ENCODE measurements at places on chromosomes 4 and X.

- no peak for DNase-seq
Observed at GRCh38 chr4:108094131-108094530, 74.6 kb downstream of the LEF1 start.

DNA sequence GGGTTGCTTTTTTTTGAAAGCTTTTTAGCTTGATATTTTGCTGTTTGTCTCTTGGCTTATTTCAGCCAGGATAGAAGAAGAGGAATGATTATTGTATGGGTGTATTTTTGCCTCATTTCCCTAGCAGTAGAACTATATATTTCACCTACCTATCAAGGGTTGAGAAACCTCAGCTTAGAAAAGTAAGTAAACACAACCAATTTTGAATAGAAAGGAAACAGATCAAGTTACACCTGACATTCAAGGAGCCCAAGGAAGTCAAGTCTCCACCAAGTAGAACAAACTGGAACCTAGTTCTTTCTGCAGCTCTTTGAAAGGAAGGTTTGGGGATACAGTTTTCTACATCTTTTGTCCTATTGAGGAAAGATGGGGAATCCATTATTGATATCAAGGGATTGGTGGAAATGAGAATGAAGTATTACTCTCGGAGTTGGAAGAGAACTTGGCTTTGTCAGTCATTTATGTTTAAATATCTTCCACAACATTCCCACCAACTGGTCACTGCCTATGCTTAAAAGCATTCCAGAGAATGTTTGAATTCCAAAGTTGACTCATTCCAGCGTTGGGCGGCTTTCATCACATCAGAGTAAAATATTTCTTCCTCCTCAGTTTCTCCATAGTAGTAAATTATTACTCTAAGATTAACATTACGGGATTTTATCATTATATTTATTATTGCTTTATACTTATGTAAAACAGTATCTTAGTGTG, 207.8 kb upstream of the CNKSR2 start:
- DNase-seq, result no peak

DNA sequence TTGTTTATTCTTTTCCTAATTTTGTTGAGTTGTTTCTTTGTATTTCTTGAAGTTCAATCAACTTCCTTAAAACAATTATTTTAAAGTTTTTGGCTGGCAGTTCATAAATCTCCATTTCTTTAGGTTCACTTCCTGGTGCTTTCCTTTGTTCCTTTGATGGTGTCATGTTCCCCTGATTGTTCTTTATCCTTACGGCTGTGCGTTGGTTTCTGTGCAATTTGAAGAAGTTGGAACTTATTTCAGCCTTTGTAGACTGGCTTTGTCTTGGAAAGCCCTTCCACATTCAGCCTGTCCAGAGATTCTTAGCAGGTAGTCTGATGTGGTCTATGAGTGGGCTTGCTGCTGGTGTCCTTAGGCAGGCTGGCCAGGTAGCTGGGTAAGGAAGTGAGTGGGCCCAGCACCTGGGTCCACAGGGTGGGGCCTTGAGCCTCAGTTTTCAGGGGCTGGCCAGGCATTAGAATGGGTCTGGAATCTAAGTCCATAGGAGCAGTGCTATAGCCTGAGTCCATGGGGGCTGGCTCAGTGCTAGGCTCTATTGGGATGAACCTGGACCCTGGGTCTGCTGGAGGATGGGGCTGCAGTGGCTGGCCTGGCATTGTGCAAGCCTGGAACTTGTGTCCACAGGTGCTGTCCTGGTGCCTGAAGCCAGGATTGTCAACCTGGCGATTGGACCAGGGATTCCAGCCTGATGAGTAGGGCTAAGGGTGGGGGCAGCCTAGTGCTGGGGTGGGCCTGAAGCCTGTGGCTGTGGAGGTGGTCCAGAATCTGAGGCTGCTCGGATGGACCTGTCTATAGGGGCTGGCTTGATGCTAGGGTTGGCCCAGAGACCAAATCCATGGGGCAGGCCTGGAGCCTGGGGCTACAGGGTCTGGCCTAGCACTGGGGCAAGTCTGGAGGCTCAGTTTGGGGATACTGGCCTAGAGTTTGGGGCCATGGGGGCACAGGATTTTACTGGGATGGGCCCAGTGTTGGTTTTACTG, 152.4 kb downstream of the STAG2 start:
- no peak for DNase-seq

DNA sequence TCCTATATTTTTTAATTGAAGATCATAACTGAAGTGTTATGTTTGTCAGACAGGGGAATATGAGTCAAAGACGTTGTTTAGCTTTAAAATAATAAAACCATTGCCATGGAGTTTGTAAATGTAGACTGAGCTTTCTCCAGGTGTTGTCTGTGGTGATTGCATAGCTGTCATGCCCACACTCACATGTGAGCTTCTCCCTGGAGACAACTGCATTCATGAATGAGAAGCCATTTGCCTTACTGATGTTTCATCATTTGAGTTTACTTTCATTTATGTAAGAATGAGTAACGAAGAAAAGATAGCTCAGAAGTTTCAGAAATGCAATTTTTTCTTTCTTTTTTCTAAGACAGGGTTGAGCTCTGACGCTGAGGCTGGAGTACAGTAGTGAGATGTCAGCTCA, 339.1 kb downstream of the GALNTL6 start:
- DNase-seq, result no peak

DNA sequence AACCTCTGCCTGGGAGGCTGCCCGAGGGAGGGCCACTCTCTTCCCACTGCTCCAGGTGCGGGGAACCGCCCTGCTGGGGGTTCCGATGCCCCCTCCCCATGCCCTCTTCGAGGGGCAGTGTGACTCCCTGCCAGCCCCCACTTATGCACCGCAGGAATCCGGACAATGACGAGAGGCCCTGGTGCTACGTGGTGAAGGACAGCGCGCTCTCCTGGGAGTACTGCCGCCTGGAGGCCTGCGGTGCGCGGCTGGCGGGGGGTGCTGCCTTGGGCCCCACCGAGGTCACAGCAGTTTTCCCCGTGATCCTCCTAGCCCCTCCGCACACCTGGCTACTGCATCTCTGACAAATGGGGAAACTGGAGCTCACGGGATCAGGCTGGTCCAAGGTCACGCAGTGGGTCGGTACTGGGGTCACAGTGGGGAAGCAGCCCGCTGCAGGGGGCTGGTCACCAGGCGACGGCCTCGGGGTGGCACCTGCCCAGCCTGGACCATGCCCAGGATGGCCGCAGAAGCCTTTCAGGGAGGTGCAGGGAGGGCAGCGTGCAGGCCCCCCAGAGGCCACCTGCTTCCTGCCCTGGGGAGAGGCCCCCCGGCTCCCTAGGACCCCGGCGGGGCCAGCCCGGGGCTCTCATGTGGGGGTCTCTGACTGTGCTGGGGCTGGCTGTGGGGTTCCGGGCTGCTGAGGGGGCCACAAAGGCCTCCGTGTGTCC, 3.5 kb downstream of the HGFAC start:
- DNase-seq, result no peak

GRCh38 chr4:133513901-133514300, 364.8 kb downstream of the PCDH10 start:
- no peak for DNase-seq

GRCh38 chrX:129726307-129727111, 12.3 kb upstream of the XPNPEP2 start:
- no peak for DNase-seq

DNA sequence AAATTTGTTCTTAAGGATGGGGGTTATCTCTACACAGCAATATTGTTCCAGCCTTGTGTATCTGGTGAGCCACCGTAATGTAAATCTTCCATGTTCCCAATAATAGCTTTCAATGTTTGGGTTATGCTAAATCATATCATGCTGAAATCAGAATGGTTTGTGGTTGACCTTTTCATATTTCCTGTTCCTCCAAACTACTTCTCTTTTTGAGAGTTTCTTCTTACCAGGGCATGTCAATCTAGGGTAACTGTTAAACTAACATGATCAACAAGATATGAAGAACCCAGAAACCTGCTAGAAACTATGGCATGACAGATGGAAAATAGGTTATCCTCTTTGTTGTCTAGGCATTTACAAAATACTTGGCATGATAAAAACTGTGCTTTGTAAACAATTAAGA, 22.0 kb downstream of the TNMD start:
- DNase-seq, result no peak

GRCh38 chr4:11720292-11720691, 291.6 kb upstream of the HS3ST1 start:
- DNase-seq, result no peak

- DNase-seq, result no peak
Observed at GRCh38 chr4:2084316-2084715, 25.2 kb downstream of the NAT8L start.

DNA sequence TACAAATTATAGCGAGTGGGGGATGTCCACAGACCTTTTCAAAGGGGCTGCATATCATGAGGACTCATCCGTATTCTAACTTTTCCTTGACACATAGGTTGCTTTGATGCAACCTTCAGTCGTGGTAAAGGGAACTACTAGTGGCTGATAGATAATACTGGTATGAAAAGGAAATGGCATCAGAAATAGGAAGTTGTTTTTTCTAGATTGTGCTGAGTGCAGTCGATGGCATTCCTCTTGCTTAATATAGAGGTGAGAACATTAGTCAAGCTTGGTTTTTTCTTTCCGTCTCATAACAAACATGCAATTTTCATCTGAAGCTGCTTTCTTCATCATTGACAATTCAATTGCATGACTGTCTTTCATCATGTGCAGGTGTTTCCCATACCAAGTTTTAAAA, 16.6 kb downstream of the ENPEP start:
- DNase-seq, result no peak

- DNase-seq, result no peak
Observed at GRCh38 chr4:2526559-2526958, 9.9 kb upstream of the FAM193A start.

DNA sequence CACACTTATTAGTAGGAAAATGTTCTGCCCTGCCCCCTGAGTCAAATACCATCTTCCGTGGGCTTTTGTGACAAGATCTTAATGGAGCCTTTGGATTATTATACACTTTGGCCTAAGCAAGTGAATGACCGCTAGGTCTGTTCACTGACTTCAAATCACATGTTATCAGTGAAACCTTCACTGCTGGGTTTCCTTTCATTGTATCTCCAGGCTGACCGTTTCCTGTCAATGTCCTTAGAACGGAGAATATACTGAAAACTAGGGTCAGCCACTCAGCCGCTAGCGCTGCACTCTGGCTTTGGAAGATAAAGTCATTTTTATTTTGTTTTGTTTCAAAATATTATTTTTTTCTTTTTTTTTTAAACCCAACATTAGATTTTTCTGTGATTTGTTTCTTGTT, 107.0 kb upstream of the TLL1 start:
- no peak for DNase-seq

GRCh38 chr4:164288578-164288977, 465.4 kb upstream of the SMIM31 start:
- DNase-seq, result no peak

GRCh38 chrX:1453395-1453783, 680 bp upstream of the ASMTL start:
- no peak for DNase-seq

DNA sequence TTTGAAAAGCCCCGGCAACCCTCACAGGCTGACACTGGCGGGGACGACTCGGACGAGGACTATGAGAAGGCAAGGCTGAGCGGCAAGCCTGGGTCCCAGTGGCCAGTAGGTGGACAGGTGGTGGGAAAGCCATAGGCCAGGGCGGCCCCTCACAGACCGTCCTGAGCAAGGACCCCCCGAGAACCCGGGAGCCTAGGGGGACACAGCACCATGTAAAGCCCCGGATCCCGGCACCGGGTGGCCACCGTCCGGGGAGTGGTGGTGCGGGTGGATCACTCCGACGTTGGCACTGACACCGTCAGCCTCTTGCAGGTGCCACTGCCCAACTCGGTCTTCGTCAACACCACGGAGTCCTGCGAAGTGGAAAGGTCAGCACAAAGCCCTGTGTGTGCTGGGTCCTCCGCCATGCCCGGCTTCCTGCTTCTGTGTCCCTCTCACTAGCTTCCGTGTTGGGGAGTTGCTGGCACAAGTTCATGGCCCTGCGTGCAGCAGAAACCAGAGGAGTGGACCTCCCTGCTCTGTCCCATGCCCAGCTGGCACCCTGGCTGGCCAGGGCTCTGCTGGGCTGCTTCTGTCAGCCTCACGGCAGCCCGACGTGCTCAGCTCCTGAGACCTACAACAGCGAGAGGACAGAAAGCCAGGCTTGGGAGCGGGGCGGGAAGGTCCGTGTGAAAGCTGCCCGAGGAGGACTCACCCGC, 11.9 kb upstream of the ADD1 start:
- DNase-seq, result no peak

GRCh38 chr4:168908851-168909273, 101.2 kb downstream of the CBR4 start:
- no peak for DNase-seq

GRCh38 chr4:158428242-158428641, 93.4 kb upstream of the RXFP1 start:
- no peak for DNase-seq
